Stimulated activated CD8-positive, alpha-beta memory T cell treated with anti-CD3 and anti-CD28 coated beads, Interleukin-7, amount 100 ng/mL, for 1 hour (primary cell): ENCODE measurements at places on chromosomes 1 and 21.

DNA sequence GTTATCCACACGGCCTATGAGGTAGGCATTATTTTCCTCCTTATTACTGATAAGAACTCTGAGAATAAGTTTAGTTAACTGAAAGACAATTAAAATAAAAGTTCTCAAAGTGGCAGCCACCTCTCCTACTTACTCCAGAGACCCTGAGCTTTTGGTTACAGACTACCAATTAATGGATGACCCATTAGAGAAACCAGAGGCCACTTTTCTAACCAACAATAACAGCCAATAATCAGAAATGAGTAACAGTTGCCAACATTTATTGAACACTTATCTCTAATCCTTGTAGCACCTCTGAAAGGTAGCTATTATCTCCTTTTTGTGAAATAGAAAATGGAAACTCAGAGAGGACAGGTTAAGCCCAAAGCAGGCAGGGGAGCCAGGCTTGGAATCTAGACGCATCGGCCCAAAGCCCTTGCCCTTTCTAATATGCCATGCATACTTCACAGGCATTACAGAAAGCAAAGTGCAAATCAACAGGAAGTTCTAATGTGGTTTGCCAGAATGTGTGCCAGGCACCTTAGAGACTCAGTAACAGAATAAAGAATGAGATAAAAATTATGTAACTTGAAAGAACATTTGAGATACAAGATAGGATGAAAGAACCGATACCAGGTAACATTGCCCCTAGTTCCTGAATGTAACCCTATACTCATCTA, 50.0 kb downstream of the BEND5 start:
- DNase-seq: no peak

GRCh38 chr1:71762514-71763255, 519.7 kb downstream of the NEGR1 start:
- no peak for DNase-seq

- DNase-seq: no peak
Measured at GRCh38 chr1:89005286-89006151, 13.1 kb upstream of the KYAT3 start.

GRCh38 chr21:45528981-45529784, 13.1 kb downstream of the SLC19A1 start:
- DNase-seq: no peak

DNA sequence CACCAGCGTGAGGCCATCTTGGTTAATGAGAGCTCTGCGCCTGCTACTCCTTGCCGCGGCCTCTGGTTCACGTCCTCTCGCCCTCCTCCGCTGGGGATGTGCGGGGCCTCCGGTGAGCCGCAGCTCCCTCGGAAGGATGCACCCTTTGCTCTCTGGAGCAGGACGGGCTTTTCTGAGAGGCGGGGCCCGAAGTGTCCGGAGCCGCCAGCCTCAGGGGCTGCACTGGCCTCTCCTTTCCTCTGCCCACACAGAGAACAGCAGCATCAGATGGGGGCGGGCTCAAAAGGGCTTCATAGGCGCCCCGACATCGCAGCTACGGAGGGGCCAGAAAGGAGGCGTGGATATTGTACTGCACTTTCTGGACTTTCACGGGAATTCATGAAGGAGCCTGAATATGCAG, 284.7 kb downstream of the CAMTA1 start:
- no peak for DNase-seq

- DNase-seq: no peak
Measured at GRCh38 chr1:11211925-11212587, 22.9 kb downstream of the ANGPTL7 start.

DNA sequence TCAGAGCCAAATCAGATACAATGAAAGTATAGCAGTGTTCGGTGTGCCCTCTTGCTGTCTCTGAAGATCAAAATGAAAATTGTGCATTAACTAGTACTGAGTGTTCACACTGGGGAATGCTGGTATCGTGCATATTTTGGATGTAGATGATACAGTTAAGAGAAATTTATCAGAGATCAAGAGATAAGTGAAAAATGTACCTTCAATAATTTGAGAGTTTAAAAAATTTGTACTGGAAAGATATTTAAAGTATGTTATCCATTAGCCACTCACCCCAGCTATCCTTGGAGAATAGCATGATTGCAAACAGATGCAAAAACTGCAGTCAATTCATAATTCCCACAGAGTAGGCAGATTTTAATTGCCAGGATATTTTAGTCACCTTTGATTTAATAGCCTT, 56.4 kb downstream of the GREM2 start:
- DNase-seq: no peak

DNA sequence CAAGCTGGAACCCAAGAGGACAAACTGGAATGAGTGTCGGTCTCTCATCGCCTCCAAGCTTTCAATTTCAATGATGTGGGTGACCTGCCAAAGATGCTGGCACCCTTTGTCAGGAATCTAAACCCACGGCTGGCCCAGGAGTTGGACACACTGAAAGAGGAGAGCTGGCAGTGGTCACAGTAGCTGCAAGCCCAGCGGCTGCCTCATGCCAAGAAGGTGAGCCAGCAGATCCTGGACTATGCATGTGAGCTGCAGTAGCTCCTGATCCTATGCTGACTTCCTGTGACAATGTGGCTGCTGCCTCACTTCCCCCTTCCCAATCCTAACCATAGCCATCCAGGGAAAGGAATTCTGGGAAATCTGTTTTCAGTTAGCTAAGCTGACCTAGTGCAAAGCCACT, 117.0 kb upstream of the VAV3 start:
- no peak for DNase-seq

- no peak for DNase-seq
Measured at GRCh38 chr1:171844381-171844780, 3.1 kb downstream of the DNM3 start.

GRCh38 chr1:244576259-244576892, 76.5 kb upstream of the DESI2 start:
- DNase-seq: no peak

GRCh38 chr1:241475671-241476070, 43.9 kb downstream of the FH start:
- DNase-seq: no peak

DNA sequence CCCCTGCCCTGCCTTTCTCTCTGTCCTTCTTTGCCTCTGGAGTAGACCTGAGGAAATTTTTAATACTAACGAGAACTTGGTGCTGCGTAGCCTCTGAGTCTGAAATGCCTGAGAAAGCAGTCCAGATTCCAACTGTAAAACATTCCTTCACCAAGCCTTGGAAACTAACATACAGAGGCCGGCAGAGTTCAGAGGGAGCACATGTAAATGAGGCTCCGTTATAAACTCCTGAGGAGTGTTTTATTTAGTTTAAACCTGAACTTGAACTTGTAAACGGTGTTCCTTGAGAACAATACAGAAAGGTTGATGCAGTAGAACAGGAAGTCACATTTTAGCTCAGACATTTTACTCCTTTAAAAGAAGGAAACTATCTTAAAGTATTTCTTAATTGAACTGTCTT, 280.7 kb downstream of the TM2D1 start:
- DNase-seq: no peak

DNA sequence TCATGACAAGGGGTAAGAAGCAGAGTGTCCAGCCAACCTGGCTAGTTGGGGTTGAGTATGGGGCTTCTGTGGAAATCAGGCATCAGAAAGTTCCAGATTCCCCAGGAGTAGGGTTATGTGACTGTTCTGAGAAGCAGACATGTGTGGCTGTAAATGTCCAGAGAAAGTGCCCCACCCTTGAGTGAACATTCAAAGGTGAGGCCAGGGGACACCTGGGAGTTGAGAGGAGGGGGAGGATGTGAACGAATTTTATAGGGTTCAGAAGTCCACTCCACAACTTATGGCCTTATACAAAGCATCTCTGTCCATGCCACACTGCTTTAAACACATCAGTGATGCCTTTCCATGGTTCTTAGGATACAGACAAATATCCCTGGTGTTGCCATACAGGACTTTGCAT, 133.3 kb downstream of the IGSF21 start:
- no peak for DNase-seq
